ENCODE measurements at places on chromosomes 4 and X.

DNA sequence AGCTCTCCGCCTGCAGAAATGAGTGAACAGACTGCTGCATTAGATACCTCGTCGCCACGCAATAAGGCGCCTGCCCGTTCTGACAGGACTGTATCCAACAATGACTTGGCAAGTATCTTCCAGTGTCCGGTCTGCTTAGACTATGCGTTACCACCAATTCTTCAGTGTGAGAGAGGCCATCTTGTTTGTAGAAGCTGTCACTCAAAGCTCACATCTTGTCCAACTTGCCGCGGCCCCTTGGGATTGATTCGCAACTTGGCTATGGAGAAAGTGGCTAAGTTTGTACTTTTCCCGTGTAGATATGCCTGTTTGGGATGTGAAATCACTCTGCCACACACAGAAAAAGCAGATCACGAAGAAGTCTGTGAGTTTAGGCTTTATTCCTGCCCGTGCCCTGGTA lies 172.0 kb upstream of the MAGEB16 start:
- DNase-seq = no peak

DNA sequence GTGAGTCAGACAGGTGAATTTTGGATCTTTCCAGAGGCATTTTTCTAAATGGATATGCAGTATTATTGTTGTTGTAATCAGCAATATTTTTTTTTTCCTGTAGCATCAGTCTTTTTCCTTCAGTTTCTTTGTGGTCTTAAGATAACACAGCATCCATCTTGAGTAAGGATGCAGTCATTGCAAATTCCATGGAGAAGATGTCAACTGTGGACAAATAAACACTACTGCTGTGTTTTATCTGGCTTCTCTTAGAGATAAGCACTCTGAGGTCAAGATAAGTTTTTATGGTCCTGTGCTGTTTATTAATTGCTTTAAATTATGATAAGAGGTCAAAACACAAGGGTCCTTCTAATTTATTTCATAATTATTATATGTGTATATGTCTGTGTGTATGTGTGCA lies 1255.7 kb downstream of the ADGRL3 start:
- no peak for DNase-seq

- DNase-seq = no peak
Observed at GRCh38 chr4:187235456-187236170, 512.0 kb upstream of the FAT1 start.

DNA sequence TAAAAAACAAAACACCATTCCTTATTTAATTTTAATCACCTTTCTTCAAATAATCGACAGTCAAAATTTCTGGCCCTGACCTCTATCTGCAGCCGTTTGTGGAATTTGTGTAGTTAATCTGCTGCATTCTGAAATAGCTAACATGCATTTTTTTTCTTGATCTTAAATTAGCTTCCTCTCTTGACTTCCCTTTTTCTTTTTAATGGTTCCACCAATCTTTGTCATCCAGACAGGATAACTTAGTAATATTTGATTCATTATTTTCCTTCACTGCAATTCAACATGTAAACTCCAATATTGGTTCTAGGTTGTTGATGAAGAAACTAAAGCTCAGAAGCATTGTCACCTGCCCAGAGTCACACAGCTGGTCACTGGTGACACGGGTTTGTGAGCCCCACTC lies 77.3 kb downstream of the ARHGAP10 start:
- no peak for DNase-seq

- DNase-seq = no peak
Observed at GRCh38 chr4:186266729-186267456, 904 bp downstream of the F11 start.

DNA sequence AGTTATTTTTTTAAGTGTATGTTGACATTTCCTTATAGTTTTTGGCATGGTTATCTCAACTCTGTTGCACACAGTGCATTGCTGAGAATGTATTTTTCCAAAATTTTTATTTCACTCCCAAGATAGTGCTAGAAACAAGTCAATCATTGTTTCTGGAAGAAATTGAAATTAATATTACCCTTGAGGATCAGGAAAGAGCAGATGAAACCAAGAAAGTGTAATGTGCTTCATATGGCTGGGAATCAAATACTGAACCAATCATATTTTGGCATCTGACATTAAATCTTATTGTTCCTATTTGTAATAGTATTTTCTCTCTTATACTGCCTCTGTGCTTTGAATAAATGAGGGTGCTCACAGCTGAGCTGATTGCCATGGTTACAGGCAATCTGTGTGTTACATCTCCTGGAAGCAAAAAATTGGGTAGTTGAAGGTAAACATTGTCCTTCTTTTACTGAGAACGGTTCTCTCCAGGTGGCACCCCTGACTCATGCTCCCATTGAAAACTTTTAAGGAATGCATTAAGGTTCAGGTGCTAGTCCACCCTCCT lies 358.2 kb upstream of the NR3C2 start:
- DNase-seq = no peak

DNA sequence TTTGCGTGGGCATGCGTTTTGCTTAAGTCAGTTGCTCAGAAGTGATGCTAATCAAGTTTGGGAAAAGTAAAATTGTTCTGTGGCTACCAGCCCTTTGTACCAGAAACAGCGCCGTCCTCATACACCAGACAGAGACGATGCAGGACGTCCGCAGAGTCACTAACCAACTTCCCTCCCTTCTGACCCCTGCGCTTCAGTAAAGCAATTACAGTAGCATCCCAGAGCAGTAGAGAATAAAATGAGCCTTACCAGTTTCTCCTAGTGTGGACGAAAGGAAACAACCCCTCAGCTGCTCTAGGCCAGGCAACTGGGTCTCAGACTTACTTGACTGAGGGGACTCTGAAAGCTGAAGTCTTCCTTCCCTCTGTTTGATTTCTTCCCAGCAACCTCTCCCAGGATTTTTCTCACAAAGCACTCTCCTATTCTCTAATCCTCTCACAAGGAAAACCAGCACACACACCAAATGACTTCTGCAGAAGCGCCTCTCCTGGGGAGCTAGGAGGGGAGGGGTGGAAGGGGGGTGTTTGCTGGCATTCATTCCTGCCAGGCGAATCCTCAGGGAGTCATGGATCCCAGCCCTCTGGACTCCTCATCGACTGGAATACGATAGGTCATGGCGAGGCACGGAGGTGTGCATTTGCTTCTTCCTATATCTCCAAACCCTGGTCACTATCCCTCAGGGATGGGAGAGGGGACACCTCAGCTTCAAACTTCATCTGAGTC lies 56.0 kb upstream of the MID1 start:
- DNase-seq = no peak

DNA sequence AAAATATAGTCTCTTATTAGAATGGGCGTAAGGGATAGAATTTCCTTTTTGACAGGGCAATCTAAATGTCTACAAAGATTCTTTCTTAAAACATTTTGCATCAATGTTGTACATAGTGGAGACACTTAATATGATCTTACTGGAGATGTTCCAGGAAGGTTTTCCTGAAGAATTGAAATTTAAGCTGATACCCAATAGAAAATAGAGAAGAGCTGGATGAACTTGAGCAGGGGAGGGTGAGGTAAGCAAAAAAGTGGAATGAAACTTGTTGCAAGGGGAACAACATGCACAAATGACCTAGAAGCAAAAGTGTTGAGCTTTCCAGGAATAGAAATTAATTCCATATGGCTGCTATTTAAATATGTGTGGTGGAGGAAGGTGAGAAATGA lies 19.7 kb downstream of the SLAIN2 start:
- no peak for DNase-seq

- no peak for DNase-seq
Observed at GRCh38 chr4:78250500-78250899, 193.4 kb downstream of the FRAS1 start.

- no peak for DNase-seq
Observed at GRCh38 chr4:152166567-152166966, 369.3 kb downstream of the FBXW7 start.

DNA sequence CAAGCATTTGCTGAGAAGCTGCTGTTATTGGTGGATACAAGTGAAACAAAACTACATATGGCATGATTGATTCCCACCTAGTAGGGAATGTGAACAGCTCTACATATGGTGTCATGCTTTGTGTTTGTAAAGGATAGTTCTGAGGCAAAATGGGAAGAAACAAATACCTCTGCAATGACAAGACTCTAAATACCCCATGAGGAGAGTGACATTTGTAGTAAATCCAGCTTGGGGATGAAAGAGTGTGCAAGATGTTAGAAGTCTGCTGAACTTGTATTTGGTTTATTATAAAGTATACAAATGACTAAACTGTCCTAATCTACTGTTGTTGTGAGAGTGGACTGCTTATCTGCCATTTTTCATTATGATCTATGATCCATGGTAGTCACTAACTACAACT lies 120.8 kb upstream of the HS3ST1 start:
- DNase-seq = no peak

DNA sequence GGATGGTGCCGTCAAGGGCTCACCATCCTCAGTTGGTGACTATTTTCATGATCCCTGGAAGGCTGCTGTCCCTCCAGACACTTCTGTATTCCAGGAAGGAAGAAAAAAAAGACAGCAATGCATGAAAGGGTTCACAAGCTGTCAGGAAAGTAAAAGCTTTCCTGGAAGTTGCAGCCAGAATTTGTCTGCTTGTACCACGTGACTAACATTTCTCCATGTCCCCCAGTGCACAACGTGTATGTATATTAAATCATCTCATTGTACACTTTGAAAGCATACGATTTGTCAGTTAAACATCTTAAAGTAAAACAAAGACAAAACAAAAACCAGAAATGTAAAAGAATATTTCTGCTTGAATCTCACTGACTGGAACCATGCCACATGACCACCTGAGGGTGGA lies 127.4 kb upstream of the CLNK start:
- no peak for DNase-seq

GRCh38 chr4:169314906-169315305 lies 44.1 kb upstream of the SH3RF1 start:
- no peak for DNase-seq

- no peak for DNase-seq
Observed at GRCh38 chr4:122914938-122915337, 7.5 kb downstream of the NUDT6 start.

GRCh38 chrX:104105330-104106262 lies 6.7 kb upstream of the ZCCHC18 start:
- no peak for DNase-seq

DNA sequence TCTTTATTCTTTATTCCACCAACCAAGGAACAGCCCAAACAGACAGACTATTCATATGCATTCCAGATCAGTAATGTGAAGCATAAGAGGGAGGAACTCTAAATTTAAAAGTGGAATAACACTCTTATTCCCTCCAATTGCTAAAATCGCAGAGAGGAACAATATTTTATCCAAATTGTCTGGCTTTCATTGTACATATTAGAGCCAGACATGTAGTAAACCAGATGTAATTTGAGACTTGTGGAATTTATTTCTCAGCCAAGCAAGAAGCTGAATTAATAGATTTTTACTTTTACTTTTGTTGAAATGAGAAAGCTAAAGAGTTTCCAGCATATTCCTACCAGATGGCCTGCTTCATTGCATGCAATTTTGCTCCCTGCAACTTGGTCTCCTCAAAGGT lies 674.6 kb upstream of the SLIT2 start:
- DNase-seq = no peak

GRCh38 chrX:77967631-77968030 lies 1.8 kb downstream of the PGAM4 start:
- no peak for DNase-seq

- no peak for DNase-seq
Observed at GRCh38 chr4:21248331-21248730, 548.1 kb downstream of the PACRGL start.

DNA sequence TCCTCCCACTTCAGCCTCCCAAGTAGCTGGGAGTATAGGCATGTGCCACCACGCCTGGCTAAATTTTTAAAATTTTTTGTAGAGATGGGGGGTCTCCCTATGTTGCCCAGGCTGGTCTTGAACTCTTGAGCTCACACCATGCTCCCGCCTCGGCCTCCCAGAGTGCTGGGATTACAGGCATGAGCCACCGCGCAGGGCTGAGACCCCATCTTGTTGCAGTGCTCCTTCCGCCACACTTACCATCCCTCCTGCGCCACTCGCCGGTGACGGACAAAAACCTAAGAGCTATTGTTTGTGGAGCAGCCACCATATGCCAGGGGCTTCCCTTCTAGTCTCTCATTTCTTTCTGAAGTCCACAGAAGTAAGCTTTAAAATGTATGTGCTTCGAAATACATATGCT lies 34.5 kb downstream of the NSG1 start:
- no peak for DNase-seq

GRCh38 chr4:126446917-126447316 lies 1132.2 kb downstream of the FAT4 start:
- no peak for DNase-seq

DNA sequence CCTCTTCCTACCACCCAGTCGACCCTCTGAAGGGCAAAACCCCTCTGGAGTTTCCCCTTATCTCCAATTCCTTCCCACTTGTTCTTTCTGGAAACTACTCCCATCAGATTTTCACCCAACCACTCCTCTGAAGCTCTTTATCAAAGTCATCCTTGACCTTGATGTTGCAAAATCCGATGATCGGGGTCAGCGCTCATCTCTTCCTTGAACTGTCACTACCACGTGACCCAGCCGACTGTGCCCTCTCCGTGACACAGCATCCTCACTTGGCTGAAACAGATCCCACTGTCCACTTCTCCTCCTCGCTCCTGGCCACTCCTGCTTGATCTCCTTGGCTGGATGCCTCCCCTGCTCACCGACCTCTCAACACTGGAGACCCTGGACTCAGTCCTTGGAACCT lies 1.1 kb downstream of the CFAP99 start:
- no peak for DNase-seq

- DNase-seq = no peak
Observed at GRCh38 chr4:102799816-102800215, 27.5 kb downstream of the UBE2D3 start.

DNA sequence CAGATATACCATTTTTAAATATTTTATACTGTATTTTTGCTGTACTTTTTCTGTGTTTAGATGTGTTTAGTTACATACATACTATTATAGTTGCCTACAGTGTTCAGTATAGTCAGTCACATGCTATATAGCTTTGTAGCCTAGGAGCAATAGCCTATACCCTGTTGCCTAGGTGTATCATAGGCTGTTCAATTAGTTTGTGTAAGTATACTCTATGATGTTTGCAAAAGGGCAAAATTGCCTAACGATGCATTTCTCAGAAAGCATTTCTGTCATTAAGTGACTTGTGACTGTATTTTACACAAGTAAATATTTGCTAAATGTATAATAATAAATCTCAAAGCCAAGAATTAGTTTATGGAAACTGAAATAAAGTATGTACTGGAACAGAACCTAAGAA lies 9.5 kb downstream of the ETFDH start:
- no peak for DNase-seq

Data from thoracic aorta (tissue), 2 donors.